ENCODE measurements at places on chromosomes 3 and 15.

DNA sequence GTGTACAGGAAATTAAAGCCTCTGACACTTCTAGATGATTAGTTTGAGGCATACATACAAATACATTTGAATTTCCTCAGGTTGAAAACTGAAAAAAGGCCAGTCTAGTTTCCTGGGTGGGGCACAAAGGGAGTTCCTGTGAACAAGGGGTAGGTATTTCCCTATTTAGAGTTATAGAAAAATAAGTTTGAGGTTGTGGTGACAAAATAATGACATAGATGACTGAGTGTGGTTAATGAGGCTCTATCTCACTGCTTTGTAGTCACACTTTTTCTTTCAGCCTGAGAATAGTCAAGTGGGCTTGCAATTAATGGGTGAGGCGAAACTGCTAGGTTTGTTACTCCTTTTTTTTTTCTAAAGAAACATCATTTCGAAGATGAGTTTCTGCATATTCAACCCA, 4.3 kb downstream of the SLCO3A1 start:
- no peak for DNase-seq

DNA sequence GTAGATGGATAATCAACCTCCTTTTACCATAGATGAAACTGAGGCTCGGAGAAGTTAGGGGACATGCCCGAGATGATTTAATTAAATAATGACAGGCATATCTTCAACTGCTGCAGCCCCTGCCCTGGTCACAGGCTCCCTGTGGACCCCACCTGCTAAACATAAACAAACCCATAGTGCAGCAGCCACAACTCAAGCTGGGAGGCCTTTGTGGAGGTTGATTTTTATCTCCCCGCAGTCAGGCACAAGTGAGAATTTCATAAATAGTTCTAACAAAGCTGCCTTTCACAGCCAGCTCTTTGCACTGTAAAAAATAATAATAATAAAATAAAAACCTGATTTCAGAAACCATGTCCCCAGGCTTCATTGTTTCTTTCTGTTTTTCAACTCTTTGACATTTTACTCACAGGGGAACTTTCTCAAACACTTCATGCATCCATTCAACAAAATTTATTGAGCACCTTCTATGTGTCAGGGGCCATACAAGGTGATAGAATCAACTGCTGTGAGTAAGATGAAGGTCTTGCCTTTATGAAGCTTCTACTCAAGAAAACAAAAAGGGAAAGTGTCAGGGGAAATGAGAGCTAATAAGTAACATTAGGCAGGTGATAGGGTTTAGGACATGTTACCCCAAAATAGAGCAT, 393.6 kb upstream of the PROK2 start:
- DNase-seq, result no peak

DNA sequence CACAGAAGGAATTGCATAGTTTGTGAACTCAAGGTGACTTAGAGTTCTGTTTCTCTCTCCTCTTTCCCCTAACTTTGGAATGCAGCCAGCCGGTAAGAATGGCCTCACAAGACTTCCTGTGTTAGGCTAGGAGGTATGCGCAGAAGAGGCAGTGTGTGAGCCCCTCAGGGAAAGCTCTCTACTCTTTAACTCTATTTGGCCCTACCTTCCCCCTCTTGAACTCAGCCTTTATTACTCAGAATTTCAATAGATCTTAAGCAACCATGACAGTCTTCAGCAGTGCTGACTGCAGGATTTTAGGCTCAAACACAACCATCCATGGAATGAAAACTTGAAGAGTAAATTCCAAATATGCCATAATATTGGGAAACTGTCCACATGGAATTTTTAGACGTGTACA, 209.5 kb downstream of the DTWD1 start:
- DNase-seq, result no peak

- no peak for DNase-seq
Observed at GRCh38 chr3:25403968-25404367, 24.1 kb upstream of the RARB start.

DNA sequence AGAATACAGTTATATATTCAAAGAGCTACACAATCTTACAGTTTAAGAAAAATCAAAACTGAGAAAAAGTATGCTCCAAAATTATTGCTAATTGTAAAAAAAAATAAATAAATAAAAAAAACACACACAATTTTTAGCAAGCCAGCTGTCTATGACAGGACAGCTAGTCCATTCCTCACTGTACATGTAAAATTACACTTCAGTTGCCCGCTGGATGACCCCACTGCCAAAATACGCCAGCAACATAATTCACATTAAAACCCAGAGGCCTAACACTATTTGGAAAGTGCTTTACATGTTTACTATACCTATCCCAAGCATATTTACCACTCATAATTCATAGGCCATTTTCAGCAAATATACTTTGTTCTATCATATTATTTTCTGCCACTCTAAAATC, 5.8 kb downstream of the MYO9A start:
- no peak for DNase-seq

DNA sequence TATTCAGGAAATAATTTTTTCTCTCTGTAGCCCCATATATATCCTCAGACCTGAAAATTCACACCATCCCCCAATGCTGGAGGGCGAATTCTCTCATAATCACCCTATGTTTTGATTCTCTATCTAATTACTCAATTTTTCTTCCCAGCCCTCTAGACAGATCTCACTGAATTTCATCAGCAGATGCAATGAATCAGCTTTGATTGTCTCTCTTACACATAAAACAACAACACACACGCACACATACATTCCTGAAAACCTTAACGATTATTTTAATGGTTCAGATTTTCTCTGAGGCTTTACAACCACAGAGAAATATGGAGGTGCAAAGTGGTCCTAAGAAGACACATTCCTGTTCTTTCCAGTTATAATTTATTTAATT, 11.1 kb downstream of the RBMS3 start:
- DNase-seq, result no peak

DNA sequence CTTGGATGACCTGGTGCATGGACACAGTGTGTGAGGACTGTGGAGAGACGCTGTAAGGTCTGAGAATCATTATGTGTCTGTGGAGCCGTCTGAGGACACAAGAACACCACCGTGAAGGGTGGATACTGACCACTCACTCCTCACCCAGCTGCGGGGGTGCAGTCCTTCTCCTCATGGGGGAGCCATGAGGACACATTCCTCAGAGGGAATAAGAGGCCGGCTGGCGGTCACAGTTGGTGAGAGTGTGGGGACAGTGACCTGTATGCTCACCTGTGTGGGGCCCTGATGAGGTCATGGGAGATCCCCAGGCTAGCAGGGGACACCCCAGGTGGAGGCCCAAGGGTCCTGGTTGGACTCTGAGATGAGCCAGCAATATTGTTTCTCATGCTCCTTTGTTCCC, 2.5 kb upstream of the TRPM1 start:
- no peak for DNase-seq

GRCh38 chr3:151154566-151154965, 48.5 kb downstream of the GPR171 start:
- no peak for DNase-seq

DNA sequence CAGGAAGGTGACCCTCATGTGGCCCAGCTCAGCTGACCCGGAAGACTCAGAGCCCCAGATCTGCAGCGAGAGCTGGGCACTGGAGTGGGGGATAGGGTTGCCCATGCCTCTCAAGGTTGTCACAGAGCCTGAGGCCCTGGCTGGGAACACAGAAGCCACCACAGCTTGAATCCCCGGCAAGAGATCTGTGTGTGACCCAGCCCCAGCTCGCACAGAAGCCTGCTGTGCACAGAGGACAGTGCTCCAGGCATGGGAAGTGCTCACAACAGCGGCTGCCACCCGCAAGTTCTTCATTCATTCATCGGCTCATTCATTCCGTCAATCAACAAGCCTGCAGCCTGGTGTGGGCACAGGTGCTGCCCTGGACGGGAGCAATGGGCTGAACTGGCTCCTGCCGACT, 36.4 kb downstream of the DNAJB8 start:
- DNase-seq, result no peak

- no peak for DNase-seq
Observed at GRCh38 chr3:189698811-189699210, 67.6 kb downstream of the TP63 start.

DNA sequence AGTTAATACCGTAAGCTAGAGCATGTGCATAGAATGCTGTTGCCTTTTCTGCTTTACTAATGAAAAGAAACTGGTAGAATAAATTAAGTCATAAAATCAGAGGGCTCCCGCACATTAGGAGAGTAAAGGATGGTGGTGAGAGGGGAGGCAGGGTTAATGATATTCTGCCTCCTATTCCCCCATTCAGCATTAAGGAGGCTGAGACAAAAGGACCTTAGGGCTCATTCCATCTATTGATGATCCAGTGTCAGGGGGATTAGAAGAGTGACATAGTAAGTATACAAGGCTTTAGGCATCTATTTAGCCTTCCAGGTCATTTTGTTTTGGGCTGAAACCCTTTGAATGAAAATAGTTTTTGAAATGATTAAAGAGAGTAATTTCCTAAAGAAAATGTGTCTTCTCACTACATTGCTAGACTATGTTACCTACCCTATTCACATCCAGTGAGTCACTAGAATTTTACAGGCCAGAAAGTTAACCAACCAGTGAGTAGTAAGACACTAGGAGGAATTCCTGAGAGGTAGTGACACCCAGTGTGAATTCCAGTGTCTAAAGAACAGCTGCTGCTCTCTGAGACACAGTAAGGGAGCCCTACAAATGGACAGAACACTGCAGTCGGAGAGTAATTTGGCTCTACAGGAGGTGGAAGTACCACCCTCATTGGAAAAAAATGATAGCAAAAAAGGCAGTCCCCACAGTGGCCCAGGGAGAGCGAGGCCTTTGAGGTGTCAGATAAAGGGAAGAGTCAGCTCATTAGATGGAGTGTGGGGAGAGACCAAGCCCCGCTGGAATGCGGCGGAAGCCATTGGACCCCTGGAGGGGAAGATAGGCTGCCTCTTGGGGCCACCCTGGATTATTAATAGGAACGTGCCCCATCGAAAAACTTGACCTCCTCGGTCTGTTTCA, 67.6 kb downstream of the TUSC7 start:
- no peak for DNase-seq

GRCh38 chr3:37321377-37321781, 147.0 kb upstream of the LRRFIP2 start:
- no peak for DNase-seq

DNA sequence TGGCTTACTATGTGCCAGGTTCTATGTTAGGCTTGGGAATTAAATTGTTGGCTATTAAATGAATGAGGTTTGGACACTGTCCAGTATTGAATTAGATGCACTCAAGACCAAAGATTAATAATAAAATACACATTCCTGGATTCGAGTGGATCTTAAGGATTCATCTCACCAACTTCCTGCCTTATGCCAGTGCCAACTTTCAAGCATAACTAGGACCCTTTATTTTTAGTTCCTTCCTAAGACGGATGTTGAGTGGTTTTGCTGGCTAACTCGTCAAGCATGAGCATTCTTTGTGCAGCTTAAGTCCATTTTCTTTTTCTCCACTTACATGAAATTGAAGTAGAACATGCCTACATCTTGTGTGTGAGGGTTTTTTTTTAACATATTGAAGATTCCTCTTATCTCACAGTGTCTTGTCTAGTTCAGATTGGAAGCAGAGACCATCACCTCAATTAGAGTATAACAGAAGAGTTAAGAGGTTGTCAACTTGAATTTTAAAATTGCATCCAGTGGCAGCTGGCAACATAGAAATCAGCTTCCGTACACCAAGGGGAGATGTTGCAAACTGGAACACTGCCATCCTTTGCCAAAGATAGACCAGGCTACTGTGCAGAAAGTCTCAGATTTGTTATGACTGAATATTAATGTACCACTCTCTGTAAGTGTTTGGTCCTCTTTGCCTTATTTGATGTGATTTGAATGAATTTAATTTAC, 106.3 kb upstream of the BFSP2 start:
- DNase-seq, result no peak

- DNase-seq, result no peak
Observed at GRCh38 chr3:125033616-125034015, 22.2 kb downstream of the HEG1 start.

DNA sequence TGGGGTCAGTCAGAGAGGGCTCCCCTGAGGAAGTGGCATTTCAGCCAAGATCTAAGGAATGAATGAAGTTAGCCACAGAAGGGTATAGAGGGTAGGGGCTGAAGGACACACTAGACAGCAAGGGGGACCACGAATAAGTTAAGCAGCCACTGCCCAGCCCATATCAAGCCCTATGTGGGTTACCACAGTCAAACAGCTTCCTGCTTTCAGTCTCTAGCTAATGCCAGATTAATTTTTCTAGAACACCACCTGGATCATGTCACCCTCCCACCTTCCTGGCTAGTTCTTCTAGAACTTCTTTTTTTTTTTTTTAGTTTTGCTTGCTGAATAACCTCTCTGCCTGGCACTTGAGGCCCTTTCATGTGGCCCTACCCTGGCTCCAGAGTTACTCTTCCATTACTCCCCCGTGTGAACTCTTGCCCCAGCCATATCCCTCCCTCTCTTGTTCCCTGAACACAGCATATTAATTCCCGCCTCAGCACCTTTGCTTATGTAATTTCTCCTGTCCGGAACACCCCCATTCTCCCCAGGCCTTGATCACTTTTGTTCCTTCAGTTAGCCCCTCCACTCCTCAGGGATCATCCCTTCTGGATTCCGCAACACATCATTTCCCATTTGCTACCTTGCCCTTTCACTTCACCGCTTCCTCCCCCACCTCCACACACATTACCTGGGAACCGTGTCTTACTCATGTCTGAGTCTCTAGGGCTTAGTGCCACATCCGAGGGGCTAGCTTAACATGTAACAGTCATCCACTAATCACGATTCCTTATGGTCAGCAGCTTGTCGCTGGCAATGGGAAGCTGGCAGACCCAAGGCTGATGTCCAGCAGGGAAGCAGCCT, 20.6 kb upstream of the BNC1 start:
- no peak for DNase-seq

- no peak for DNase-seq
Observed at GRCh38 chr15:52783929-52784798, 6.0 kb downstream of the ONECUT1 start.

- DNase-seq, result no peak
Observed at GRCh38 chr15:59296181-59296617, 76.5 kb downstream of the MYO1E start.

- no peak for DNase-seq
Observed at GRCh38 chr3:135898774-135899173, 66.8 kb upstream of the PPP2R3A start.

DNA sequence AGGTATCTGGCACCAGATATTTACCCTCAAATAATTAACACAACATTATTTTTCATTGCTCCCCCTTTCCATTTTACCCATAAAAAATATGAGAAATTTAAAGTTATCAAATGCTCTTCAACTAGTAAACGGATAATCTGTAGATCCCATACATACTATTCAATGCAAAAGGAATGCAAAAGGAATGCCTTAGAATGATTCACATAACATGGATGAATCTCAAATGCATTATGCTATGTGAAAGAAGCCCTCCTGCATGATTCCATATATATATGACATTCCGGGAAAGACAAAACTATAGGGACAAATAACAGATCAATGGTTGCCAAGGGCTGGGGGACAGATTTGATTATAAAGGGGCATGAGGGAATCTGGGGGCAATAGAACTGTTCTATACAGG, 195.7 kb downstream of the STT3B start:
- no peak for DNase-seq

- DNase-seq, result no peak
Observed at GRCh38 chr3:187628169-187628568, 42.0 kb downstream of the SST start.

Measured in stimulated activated CD4-positive, alpha-beta T cell treated with anti-CD3 and anti-CD28 coated beads, Interleukin-12 subunit alpha, Interleukin-12 subunit beta, amount 100 ng/mL, for 4 hours (primary cell).